LHCN-M2 (cell line): ENCODE measurements at places on chromosomes 7 and 10. TPM values are rescaled to one million over a fixed set of nuclear protein-coding genes. Genes with fewer than 3 reads are reported as not detected.

- no peak for DNase-seq
These were observed 113.0 kb downstream of the MGMT start for GRCh38 chr10:129580010-129580409.

DNA sequence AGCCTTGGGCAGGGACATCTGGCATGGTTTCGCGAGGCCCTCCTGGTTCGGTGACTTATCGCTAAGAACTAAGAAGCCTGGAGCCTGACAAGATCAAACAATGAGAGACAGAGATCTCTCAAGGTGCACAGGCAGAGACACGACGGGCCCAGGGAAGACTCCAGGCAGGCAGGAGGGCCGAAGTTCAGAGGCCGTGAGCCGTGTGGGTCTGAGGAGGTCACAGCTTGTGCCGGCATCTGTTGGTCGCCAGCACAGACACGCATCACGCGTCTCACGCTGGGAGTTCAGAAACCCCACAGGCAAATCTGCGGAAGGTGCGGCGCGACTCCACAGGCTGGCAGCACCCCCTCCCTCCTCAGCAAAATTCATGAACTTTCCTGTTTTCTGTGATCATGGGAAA is 314.0 kb downstream of the DNAJB6 start:
- no peak for DNase-seq

- no peak for DNase-seq
These were observed 13.5 kb upstream of the PCGF5 start for GRCh38 chr10:91206837-91207474.

DNA sequence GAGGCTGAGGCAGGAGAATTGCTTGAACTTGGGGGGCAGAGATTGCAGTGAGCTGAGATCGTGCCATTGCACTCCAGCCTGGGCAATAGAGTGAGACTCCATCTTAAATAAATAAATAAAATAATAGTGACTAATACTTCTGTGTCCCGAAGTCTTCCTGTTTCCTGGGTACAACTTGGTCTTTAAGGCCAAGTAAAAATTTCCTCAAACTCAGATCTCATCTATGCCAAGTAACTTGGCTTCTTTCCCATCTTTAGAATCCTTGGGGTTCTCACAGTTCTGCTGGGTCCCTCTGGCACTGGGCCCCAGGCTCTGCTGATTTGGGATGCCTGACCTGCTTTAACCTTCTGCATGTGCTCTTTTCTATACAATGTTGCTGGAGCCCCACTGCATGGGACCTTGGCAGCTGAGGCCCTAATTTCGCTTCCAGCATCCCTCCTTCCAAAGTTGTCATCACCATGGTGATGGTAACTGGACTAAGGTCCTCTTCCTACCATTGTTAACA is 22.7 kb upstream of the AKR1B10 start:
- peak; percentile 21 for DNase-seq

- no peak for DNase-seq
These were observed 578.5 kb downstream of the GALNT17 start for GRCh38 chr7:71710442-71710841.

- DNase-seq, result peak; percentile 68
These were observed 104.9 kb downstream of the CDK6 start for GRCh38 chr7:92731335-92732063.

GRCh38 chr7:102152672-102153598 is 133.7 kb upstream of the SH2B2 start:
- peak; percentile 23 for DNase-seq

- no peak for DNase-seq
These were observed 35.2 kb downstream of the OR13A1 start for GRCh38 chr10:45280113-45280760.

- peak; percentile 57 for DNase-seq
These were observed 186.8 kb upstream of the CXCL12 start for GRCh38 chr10:44571701-44572100.

GRCh38 chr10:30821261-30821993 is 191.9 kb upstream of the LYZL2 start:
- DNase-seq, result no peak

GRCh38 chr7:70569335-70569819 is 562.6 kb upstream of the GALNT17 start:
- no peak for DNase-seq

GRCh38 chr7:28199021-28199510 is 18.5 kb upstream of the JAZF1 start:
- no peak for DNase-seq

GRCh38 chr7:111532625-111533024 is 29.7 kb downstream of the IMMP2L start:
- peak; percentile 60 for DNase-seq

DNA sequence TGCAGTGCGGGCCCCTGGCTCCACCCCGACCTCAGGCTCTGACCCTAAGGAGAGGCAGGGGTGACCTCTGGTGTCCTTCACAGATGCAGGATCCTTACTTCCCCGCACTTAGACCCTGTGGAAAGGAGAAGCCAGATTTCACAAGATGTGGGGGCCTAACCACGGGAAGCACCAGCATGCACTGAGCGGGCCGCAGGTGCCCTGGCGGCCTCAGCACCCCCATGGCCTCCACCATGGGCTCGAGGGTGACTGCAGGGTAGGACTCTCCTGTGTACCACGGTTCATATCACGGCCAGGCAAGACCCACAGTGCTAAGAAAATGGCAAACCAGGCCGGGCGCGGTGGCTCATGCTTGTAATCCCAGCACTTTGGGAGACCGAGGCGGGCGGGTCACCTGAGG is 410.0 kb upstream of the FOXK1 start:
- no peak for DNase-seq

DNA sequence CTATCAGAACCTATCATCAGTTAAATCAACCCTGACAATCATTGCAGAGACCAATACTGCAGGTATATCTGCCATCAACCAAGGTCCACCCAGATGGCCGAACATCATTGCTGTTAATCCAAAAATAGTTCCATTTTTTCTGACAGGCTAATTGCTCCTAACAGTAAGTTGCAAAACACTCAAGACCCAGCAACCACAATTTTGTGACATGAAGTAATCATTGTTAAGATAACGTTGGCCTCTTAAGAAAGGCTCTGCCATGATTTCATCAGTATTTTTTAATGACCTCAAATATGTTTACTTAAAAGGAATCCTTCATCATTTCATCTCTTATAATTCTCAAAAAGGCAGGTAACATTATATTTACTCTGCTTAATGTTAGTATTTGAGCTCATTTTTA is 553.4 kb upstream of the POM121L12 start:
- DNase-seq, result no peak

GRCh38 chr10:1747590-1748157 is 10.3 kb upstream of the ADARB2 start:
- DNase-seq, result no peak

- DNase-seq, result no peak
These were observed 171.8 kb upstream of the GPR26 start for GRCh38 chr10:123494301-123494808.

DNA sequence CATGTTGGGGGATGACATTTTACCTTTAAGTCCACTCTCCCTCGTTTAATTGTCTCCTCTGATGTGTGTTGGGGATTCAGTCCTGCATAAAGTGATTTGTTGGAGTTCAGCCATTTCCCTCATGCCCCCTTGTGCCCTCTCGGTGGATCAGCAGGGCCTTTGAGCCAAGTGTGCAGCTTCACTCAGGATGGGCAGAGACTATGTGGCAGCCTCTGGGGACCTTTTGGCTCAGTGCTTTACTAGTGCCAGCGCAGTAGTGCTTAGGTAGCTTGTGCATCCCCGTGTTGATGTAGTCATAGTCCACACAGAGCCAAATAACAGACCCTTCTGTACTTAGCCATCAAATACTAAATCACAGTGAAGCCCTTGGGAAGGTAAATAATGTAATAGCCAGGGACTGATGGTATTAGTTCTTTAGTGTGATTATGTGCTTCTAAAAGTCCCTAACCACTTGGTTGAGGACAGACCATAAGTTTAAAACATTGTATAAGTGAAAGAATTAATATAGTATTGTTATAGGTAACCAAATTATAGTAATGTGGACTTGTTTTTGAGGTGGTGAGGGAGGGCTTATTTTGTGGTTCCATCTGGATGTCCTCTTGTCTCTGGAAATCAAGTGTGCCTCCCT is 11.4 kb downstream of the BUB3 start:
- DNase-seq, result no peak

DNA sequence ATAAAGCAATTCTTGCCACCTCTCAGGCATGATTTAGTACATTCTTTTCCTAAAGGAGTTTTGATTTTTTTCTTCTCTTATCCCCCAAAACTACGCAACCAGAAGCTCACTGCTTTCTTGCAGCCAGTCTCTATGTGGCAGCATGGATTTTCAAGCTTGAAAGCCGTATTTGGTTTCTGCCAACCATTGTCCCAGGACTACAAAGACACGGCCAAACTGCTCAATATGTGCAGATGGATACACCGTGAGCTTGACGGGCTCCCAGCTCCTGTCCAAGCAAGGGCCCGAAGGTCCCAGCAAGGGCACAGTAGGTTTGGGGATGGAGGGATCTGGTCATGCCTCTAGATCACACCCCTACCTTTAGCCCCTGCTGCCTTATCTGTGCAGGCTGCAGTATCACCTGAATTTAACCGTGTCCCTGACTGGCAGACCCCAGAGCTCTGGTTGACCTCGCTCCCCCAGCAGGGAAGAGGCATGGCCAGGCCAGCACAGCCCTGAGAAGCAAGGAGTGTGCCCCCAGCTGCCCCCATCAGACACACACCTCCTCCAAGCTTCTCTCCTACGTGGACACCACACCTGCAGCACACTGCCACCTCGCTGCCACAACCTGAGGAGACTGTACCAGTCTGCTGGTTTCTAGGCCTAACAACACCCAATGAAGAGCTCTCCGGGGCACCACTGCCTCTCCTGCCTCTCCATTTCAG is 86.8 kb downstream of the COBL start:
- DNase-seq, result no peak

GRCh38 chr10:43078986-43079273 is 2.1 kb downstream of the RET start:
- peak; percentile 12 for DNase-seq

GRCh38 chr7:84746353-84746752 is 440.5 kb downstream of the SEMA3D start:
- DNase-seq, result peak; percentile 95

- DNase-seq, result no peak
These were observed 70.8 kb downstream of the ASB13 start for GRCh38 chr10:5595591-5595990.

DNA sequence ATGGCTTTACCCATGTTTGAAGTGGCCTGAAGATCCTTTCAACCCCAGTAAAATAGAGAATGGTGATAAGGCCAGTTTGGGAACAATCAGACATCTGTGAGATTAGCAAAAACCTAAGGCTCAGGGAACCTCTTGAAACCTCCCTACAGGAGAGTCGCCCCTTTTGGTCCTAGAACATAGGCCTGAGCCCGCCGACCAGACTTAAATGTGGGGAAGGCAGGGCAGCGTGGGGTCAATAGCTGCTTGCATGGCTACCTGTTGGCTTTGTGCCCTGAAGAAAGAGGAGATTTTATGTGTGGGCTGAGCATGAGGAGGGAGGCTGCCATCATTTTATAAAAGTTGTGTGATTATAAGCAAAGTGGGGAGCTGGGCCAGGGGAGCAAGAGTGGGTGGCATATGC is 97.6 kb upstream of the TBX20 start:
- DNase-seq, result no peak

DNA sequence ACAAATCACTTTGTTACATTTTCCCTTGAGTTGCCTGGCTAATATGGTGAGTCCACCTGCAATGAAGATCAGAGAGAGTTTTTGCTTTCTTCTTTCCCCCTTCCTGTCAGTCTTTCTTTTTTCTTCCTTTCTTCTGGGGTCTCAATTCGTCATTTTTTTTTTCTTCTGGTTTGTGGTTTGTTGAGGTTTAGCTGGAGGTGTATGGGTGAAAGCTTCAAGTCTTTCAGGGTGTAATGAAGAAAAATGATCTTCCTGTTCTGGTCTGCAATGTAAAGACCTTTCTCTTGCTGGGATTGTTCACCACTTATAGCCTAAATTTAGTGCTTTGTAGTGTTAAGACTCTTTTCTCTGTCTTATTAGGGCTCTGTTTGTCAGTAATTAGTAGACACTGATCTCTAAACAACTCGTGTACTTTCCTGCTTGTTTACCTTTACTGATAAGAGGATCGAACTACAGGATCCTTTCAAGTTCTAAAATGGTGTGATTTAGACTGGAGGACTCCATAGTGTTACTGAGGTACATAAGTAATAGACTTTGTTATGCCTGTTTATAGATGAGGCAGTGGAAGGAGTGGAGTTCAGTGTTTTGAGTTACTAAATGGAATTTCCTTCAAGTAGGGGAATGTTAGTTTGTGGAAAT is 129.1 kb downstream of the SUGCT start:
- DNase-seq, result no peak

DNA sequence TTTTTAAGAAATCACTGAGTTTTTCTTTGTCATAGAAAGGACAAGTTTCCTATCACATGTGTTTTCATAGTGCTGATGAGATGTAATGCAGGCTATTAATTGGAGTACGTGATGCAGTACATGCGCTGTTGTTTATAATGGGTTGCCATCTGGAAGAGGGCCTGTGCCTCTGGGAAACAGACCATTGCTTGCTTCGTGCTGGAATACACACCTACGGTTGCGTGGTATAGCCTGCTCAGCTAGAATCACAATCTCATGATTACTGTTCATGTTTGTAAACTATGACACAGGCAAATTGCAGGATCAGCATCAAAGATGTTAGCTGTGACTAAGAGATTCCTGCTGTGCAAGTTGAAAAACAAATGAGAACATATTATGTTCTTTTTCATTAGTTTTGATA is 107.2 kb upstream of the STEAP1B start:
- DNase-seq, result peak; percentile 34

Gene HYAL4
- total RNA-seq, result not detected in 2 replicates

Gene C7orf57
- 0.13 and 0.29 TPM in 2 replicates for total RNA-seq

Gene EEPD1
- 2.5 and 3.5 TPM in 2 replicates for total RNA-seq

Gene PPP1R3C
- total RNA-seq, result 74.9 and 101 TPM in 2 replicates

Gene CALHM1
- total RNA-seq, result not detected in 2 replicates

Gene ALOX5
- not detected in 2 replicates for total RNA-seq

Gene CALHM2
- total RNA-seq, result 28.0 and 28.1 TPM in 2 replicates

Gene NEUROG3
- not detected in 2 replicates for total RNA-seq

Gene EN2
- 0.19 and 0.69 TPM in 2 replicates for total RNA-seq

Gene SLC26A5
- not detected in 2 replicates for total RNA-seq

Gene LOXL4
- total RNA-seq, result 0.19 and 0.46 TPM in 2 replicates

Gene RBM20
- 0.51 and 0.57 TPM in 2 replicates for total RNA-seq
